ENCODE measurements at places on chromosomes 4 and X. TPM values are rescaled to one million over a fixed set of nuclear protein-coding genes. Genes with fewer than 3 reads are reported as not detected.

The CT45A1 gene
- total RNA-seq, result not detected

The FNIP2 gene
- 37.5 TPM for total RNA-seq

The PAGE4 gene
- not detected for total RNA-seq

The CLTRN gene
- under 0.01 TPM for total RNA-seq

The MXRA5 gene
- 7.0 TPM for total RNA-seq

The ZNF185 gene
- total RNA-seq, result 4.2 TPM

The TMSB15B gene
- 2.5 TPM for total RNA-seq

The GAGE1 gene
- not detected for total RNA-seq

The DDX3X gene
- total RNA-seq, result 242 TPM

The GRIA2 gene
- total RNA-seq, result not detected

The AFM gene
- not detected for total RNA-seq

The RIBC1 gene
- 0.19 TPM for total RNA-seq

The MYL5 gene
- 10.7 TPM for total RNA-seq

The TMPRSS11A gene
- total RNA-seq, result not detected

The CPZ gene
- 1.5 TPM for total RNA-seq

The ADH7 gene
- not detected for total RNA-seq

The PABPC5 gene
- 2.5 TPM for total RNA-seq

The ARHGAP6 gene
- 4.4 TPM for total RNA-seq

The ITGB1BP2 gene
- total RNA-seq, result 1.2 TPM

The LRRC66 gene
- total RNA-seq, result 0.38 TPM

The SEPTIN6 gene
- 17.5 TPM for total RNA-seq

The MMRN1 gene
- total RNA-seq, result 3.8 TPM

The GAGE12H gene
- total RNA-seq, result not detected

The PAK3 gene
- total RNA-seq, result 4.0 TPM

The FUNDC1 gene
- total RNA-seq, result 13.2 TPM

The MAGIX gene
- total RNA-seq, result 1.7 TPM

The ZNF718 gene
- total RNA-seq, result 4.5 TPM

The AREG gene
- total RNA-seq, result 5.9 TPM

The GIMD1 gene
- 0.19 TPM for total RNA-seq

The NHSL2 gene
- total RNA-seq, result 0.77 TPM

The SUPT20HL2 gene
- not detected for total RNA-seq

The CLDN2 gene
- under 0.01 TPM for total RNA-seq

The PAGE2B gene
- not detected for total RNA-seq

The ATG4A gene
- total RNA-seq, result 33.4 TPM

The ASB12 gene
- not detected for total RNA-seq

The PDCL2 gene
- total RNA-seq, result not detected

The NPFFR2 gene
- not detected for total RNA-seq

The ASB9 gene
- 0.38 TPM for total RNA-seq

The HSD17B11 gene
- total RNA-seq, result 45.4 TPM
